NCI-H1694 (cell line): ENCODE measurements at places on chromosomes 7 and 10.

GRCh38 chr7:149714910-149715471 lies 58.4 kb downstream of the ZNF467 start:
- DNase-seq: no peak

DNA sequence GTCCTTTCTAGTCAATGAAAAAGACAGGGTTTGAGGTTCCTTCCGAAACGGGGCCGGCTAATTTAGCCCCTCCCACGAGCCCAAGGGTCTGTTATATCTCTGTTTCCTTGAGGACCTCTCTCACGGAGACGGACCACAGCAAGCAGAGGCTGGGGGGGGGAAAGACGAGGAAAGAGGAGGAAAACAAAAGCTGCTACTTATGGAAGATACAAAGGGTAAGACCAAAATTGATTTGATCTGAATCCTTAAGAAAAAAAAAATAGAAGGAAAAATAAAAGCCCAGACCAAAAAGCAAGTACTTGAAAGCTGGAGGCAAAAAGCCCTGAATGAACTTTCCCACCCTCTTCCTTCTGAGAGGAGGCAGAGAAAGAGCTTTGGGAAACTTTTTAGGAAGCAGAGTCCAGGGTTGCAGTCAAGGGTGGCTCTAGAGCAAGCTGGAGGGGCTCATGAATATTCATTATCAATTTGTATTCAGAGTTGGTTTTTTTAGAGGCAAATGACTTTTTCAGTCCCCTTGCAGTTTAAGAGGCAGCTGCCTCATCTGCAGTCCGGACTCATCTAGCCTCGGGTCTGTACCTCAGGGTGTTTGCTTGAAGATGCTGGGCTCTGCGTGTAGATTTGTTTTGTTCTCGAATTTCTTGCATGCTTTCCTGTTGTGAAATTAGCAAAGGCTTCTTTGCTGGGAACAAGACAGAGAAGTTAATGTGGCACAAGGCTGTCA lies at the start of gene ENTPD1:
ENTPD1 (plus strand) TSS at position 123 of the 721 bp plus-strand sequence; CDS start at position 200, 77 bp downstream.
- DNase-seq: no peak

DNA sequence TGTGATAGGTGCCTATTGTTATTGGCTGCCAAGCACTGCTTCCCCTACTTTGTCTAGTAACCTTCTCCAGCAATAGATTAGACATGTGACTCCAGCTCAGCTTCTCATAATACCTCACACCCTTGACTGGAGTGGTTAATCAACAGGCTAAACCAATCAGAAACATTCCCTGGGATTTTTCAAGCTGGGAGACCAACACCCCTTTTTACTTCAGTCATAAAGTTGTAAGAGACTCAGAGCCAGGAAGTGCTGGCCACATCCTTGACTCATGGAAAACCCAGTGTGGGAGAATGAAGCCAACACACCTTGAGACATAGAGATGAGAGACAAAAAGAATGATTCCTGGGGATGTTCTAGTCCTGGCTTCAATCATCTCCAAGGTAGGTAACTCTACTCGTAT lies 62.6 kb upstream of the HECTD2 start:
- no peak for DNase-seq

GRCh38 chr7:92768501-92769393 lies 67.6 kb downstream of the CDK6 start:
- peak; percentile 21 for DNase-seq

DNA sequence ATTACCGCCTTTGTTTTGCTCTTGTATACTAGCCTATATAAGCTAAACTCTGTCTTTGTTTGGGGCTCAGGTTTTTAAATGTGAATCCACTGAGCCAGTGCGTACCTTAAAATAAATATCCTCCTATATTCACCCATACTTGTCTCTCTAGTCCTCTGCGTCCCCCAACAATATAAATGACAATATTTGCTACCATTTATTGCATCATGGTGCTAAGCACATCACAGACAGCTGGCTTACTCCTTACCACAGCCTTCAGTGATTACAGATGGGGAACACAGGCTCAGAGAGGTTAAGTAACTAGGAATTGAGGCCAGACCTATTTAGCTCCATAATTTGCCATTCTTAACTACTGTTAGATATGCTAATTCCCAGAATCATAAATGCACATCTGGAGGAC lies 3.4 kb upstream of the ADCK2 start:
- DNase-seq: no peak

DNA sequence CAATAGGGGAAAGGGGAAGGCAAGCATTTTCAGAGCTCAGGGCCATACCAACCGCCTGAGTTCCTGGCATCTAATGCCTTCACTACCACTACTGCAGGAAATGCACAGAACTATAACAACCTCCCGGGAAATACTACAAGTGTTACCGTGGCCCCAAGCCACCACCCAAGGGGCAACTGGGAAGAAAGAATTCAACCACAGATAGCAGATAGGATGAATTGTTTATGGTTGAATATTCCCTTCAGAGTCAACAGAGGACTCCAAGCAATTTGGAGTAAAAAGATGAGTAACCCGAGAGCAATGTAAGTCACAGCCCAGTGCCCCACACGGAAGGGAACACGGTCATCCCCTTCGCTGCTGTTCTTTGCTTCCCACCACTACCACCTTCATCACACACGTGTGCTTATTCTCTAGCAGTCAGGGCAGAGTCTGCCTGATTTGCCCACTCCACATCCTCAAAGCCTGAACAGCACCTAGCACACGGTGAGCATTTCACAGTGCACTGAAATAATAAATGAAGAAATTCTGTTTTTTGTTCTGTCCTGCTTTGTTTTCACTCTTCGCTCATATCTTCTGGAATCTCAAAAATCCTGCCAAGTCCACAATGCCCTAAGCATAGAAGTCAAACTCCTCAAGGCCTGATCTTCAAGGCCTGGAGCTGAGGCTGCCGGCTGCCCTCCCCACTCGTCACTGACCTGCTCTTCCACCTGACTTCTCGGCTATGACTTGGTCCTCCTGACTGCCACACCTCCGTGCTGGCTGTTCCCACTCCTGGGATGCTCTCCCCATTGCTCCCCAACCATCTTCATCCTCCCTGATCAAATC lies 221.1 kb downstream of the KCNMA1 start:
- DNase-seq: no peak

DNA sequence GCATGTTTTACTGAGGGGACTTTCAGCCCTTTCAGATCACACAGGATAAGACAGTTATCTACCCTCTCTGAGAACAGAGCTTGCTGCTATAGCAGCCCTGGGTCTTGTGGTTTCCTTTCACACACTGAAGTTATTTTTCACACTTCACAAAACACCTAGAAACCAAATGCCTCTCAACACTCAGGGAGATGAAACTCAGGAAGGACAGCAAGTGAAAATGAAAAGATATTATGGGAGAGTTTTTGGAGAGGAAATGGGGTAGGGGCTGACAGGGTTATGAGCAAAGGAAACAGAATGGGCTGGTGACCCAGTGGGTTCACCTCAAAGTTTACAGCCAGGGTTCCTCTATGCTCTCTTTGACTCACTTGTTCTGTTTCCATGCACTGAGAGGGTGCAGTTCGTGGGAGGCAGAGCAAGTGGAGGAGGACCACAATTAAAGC lies 17.0 kb upstream of the GIMAP2 start:
- DNase-seq: no peak

DNA sequence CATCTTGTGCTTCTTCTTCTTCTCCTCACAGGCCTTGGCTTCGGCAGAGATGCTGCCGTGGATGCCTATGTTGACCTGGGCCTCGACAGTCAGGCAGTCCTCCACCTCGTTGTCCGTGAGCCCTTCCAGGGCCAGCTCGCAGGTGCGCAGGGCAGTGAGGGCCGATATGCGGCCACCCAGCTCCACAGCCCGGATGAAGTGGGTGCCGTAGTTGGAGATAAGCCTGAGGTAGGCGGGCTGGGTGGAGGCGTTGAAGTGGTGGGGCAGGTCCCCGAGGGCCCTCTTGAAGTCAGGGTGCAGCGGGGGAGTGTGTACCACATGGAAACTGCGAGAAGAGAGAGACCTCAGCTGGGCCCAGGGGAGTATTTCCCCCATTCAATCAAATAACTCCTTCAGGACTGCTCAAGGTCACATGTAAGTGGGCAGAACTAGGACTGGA lies 3.7 kb downstream of the PRF1 start:
- DNase-seq: no peak

DNA sequence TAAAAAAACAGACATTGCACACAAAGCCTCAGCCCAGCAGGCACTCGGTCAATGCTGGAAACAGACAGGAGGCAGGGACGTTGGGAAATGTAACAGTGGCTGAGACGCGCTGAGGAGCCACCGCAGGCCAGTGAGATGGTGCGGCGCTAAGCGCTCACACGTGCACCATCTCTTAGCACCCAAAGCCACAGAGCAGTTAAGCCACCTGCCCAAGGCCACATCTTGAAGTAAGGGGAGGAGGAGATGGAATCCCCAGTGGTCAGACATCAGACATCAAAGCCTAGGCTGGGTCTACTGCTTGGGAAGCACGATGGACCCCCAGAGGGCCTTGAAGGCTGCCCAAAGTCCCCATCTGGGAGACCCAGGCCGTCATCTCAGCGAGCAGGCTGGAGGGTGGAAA lies 15.6 kb downstream of the LAT2 start:
- no peak for DNase-seq

GRCh38 chr7:101169838-101170551 lies 4.6 kb upstream of the VGF start:
- peak; percentile 34 for DNase-seq

GRCh38 chr10:92382631-92383030 lies 91.7 kb downstream of the MARCHF5 start:
- no peak for DNase-seq

DNA sequence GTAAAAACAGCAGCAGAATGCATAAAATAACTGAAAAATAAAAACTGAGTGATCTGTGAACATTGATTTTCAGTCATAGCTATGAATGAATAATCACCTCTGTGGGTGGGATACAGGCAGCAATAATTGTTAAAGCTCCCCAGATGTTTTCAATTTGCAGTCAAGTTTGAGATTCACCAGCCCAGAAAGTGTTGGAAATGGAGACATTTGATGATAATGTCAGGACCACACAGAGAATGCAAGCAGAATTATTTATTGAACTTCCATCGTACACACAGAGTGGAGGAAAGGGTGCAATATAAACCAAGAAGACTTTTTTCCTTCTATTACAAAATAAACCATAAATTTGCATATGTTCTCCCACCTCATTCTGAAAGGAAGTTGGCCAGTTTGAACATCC lies 601.7 kb downstream of the ANKRD7 start:
- no peak for DNase-seq

DNA sequence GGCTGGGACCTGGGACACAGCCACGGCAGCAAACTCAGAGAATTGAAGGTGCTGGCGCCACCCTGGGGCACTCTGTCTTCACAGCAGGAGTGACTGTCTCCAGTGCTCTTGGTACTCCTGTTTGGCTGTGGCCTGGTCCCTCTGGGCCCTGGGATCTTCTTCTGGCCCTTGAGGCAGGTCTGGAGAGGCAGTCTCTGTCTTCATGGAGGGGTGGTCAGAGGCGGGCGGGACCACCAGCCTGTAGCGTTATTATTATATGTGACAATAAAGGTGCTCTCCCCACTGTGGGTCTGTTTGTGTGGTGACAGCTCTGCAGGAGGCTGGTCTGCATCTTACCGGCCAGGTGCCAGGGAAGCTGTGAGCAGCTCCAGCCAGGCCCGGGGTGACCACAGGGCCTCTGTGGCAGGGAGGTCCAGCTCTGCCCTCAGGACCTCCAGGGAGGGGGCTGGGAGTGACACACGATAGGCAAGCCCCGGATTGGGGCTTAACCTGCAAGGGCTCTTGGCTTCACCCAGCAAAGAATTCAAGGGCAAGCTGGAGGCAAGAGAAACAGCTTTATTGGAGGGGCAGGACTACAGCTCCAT lies 70.3 kb downstream of the MYL10 start:
- no peak for DNase-seq

DNA sequence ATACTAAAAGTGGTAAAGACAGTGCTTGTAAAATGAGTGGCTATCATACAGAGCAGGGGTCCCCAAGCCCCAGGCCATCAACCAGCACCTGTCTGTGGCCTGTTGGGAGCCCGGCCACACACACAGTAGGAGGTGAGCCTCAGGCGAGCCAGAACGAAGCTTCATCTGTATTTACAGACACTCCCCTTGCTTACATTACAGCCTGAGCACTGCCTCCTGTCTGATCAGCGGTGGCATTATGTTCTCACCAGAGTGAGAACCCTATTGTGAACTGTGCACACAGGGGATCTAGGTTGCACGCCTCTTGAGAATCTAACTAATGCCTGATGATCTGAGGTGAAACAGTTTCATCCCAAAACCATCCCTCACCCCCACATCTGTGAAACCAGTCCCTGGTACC lies 58.7 kb downstream of the ITGA8 start:
- DNase-seq: no peak

GRCh38 chr10:15068802-15069201 lies 19.8 kb downstream of the ACBD7 start:
- no peak for DNase-seq

DNA sequence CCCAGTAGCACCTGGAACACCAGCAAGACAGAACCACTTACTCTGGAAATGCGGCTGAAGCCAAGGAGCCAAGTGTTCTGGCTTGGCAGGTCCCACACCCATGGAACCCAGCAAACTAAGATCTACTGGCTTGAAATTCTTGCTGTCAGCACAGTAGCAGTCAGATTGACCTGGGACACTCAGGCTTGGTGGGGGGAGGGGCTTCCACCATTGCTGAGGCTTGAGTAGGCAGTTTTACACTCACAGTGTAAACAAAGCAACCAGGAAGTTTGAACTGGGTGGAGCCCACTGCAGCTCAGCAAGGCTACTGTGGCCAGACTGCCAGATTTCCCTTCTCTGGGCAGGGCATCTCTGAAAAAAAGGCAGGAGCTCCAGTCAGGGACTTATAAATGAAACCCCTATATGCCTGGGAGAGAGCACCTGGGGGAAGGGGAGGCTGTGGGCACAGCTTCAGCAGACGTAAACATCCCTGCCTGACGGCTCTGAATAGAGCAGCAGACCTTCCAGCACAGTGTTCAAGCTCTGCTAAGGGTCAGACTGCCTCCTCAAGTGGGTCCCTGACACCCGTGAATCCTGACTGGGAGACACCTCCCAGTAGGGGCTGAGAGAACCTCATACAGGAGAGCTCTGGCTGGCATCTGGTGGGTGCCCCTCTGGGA lies 121.2 kb downstream of the MTERF1 start:
- DNase-seq: no peak

DNA sequence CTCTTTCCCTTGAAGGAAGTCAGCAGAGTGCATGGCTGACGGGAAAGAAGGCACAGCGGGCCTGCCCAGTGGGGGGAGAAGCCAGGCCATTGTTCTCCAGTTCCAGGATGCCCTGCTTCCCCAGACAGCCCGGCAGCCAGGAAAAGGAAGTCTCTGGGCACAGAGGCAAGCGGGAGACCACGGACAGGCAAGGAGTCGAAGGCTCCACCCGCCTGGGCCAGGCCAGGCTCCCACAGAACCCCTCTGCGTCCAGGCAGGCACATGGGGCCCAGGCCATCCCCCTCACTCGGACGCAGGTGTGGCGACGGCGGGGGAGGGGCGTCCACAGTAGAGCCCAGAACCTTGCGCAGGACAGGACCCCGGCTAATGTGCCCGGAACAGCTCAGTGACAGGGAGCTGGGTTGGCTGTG lies 8.7 kb downstream of the GPR146 start:
- no peak for DNase-seq

DNA sequence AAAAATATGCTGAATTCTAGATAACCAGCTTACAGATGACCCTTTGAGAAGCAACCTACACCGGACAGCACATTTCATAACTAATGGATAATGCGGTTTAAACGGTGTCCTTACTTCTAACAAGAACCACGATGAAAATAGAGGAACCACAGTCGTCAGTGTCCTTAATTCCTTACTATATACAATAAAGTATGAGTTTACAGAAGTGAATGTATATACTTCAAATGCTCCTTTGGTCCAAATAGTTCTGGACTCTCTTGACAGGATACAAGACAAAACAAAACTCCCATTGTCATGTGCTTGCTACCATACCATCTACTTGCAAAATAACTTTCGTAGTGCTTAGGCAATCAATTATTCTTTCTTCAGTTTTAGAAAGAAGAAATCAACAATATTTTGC lies 2.4 kb downstream of the NAMPT start:
- DNase-seq: no peak

- no peak for DNase-seq
Observed at GRCh38 chr7:85232068-85232467, 45.2 kb upstream of the SEMA3D start.
